ENCODE measurements at places on chromosomes 6 and 20.

DNA sequence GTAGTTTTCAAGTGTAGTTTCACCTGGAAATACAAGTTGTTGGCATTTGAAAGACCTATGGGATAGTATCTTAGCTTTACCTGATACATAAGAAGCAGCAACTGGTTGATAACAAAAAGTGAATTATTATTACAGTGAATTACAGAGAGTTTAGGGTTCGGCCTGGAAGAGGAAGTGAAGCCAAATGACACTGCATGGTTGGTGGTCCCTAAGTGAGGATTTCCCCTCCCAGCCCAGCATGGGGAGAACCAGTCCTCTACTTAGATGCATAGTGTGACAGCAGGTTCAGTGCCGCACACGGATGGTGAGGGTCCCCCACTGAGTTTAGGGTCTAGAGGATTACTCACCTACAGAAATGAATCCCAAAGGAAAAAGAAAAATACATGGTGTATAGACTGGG, 18.1 kb downstream of the HLA-DPB1 start:
- DNase-seq, result no peak

- no peak for DNase-seq
Measured at GRCh38 chr6:127963495-127963894, 62.6 kb upstream of the THEMIS start.

DNA sequence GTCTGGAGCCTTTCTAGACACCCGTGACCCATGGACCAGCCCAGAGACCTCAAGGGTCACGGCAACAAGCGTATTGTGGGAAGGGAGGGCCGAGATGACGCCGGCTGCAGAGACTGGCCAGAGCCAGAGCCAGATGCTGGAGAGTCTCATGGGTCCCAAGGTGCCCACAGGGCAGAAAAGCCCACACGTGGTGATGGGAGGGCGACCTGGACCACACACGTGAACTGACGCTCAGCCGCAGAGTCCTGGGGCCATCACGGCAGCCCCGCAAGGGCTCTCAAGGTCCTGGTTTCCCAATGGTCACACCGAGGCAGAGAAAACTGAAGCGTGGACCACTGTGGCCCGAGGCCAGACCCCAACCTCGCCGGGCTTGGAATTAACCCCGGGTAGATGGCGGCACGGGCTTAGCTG, 92.6 kb downstream of the YTHDF1 start:
- no peak for DNase-seq

DNA sequence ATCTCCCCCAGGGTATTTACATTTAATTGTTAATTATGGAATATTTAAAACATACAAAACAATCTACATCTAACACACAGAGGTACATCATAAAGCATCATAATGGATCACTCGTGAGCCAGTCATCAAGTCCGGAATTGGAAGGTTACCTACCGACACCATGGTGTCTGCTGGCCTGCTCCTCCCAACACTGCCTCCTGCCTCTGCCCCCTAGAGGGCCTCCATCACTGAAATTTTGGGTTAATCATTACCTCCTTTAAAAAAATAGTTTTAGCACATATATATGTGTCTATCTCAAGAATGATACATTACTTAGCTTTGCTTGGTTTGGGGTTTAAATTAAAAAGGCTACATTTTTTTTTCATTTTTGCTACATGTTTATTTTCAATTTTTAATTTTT, 114.6 kb upstream of the PDE10A start:
- no peak for DNase-seq

DNA sequence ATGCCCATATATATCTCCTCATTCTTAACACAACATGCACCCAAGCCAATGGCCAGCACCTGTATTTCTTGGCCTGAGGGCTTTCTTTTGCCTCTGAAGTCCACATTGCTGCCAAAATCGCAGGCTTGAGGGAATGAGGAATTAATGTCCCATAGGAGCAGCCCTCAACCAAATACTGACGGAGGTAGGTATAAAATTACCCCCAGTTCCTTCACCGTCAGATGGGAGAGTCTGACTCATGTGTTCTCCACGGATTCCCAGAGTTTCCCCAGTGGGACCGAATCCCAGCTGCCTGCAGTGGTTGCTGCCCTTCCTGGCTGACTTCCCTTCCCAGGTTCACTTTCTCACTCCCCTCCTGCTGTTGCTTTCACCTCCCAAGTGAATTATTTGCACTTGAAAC, 602.2 kb upstream of the NOX3 start:
- DNase-seq, result no peak

- DNase-seq, result no peak
Measured at GRCh38 chr20:35917077-35917476, 37.2 kb downstream of the SCAND1 start.

DNA sequence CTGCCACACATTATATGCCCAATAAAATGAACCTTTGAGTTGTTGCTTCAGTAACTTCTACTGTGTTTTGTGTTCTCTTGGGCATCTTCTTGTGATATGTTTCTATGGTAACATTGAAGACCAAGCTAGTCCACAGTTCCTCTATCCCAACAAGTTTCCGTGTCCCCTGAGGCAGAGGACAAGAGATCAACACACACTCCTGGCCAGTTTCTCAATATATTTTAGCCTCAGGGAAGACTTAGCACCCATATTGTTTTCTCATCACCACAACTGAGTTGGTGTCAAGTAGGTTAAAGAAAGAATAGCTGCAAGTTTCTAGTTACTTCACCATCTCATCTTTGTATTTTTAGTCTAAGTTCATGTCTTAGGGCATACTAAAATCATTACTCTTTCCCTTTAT, 277.5 kb downstream of the UST start:
- no peak for DNase-seq

GRCh38 chr6:143727035-143727434, 49.3 kb downstream of the PHACTR2 start:
- no peak for DNase-seq

GRCh38 chr6:66926060-66926459, 1219.0 kb upstream of the EYS start:
- DNase-seq, result no peak

GRCh38 chr20:47306095-47306494, 50.4 kb downstream of the ZMYND8 start:
- no peak for DNase-seq

DNA sequence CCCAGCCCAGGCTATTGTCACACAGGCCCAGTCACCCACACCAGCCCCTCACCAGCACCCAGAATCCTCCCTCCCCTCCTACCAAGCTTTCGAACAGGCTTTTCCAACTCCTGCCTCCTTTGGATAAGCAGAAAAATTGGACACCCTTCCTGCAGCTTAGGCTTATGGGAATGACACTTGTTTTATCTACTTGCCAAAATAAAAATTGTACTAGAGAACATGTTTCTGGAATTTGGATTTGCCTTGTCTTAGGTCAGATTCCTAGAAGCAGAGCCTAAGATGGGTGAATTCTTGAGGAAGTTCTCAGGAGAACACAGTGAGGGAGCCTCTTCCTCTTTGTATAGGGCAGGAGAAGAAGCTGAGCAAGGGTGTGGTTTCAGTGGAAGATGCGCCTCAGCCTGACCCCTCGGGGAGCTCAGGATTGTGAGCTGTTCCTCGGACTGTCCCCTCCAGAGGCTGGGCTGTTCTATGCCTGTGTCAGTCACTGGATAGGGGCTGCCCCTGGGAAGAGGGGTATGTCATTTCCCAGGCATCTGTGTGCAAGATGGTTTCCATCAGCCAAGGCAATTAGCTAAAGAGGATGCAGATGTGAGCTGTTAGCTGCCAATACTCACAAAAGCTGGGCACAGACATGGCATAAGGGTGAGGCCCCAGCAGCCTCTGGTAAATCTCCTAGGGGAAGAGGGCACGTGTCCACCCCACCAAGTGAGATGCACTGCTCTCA, 33.9 kb downstream of the ITPR3 start:
- peak; percentile 29 for DNase-seq

DNA sequence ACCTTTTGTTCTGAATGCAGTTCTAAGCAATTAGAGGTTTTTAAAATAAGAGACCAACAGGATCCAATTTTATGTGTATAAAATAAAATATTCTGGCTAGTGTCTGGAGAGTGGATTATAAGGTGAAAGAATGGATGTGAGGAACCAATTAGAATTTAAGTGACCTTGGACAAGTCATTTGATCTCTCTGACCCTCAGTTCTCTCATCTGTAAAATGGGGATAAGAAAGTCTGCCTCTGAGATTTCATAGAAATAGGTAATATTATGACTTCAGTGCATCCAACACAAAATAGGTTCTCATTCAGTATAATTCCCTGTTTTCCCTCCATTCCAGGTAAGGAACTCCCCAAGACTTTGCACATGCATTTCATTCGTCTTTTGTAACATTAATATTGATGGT, 18.9 kb downstream of the CASS4 start:
- DNase-seq, result no peak

GRCh38 chr6:166743406-166744222, 116.6 kb upstream of the RPS6KA2 start:
- no peak for DNase-seq

DNA sequence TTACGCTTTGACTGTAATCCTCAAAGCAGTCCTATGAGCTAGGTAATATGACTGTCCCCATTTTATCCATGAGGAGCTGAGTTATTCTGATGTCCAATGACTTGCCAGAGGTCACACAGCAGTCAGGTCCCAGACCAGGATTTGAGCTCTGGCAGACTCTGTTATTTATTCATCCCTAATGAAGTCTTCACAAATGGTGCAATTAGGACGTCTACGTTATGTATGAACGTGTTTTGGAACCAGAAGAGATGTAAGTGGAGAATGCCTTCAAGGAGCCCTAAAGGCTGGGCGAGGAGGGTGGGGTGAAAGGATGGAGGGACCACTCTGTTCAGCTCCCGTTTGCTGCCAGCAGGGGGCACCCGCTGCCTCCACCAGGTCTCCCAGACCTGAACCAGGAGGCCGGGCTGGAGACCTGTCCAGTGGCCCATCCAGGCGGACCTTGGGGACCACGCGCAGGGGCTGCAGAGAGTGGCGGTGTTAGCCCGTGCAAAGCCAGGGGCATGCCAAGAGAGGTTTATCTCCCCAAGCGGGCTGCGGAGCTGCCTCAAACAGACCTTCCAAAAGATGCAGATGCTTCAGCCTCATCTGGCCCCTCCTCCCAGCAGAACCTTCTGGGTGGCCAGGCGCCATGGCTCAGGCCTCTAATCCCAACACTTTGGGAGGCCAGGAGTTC, 15.2 kb upstream of the ZNF335 start:
- peak; percentile 33 for DNase-seq

- DNase-seq, result no peak
Measured at GRCh38 chr6:79872303-79872702, 75.0 kb downstream of the ELOVL4 start.

DNA sequence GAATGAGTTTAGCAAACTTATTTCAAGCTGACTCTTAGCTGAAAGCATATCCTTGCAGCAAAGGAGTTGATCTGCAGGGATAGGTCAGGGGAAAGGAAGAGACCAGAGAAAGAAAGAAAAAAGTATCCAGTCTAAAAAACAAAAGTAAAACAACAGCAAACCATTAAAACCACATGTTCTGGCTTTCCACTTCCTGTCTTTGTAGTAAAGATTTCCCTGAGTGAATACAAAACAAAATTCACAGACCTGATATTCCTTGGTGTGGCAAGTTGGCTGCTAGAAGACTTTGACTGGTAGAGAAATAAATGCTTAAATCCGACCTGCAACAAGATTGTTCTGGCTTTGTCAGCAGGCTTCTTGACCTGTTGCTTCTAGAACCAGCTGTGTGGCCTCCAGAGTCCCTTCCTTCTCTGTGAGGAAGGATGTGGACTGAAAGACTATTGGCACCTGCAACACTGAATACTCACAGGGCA, 23.4 kb upstream of the MCM3 start:
- DNase-seq, result no peak

DNA sequence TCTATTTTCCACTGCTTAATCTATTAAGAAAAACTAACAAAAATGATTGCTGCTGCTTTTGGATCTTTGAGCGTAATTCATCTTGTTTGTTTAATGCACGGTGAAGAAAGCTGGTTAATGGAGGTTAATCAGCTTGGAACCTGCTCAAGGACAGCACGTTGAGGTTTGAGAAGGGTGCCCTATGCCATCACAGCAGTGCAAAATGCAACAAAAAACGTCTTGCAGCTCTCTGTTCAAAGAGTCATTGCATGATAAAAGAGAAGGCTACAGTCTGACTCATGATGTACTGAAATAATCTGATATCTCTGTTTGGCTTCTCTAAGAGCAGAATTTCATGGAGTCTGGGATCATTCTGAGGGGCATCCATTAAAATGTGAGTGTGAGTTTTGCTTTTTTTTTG, 80.6 kb upstream of the PREP start:
- DNase-seq, result peak; percentile 56

GRCh38 chr6:781350-781961, 88.5 kb upstream of the EXOC2 start:
- DNase-seq, result no peak

GRCh38 chr6:89311853-89312531, 3.1 kb downstream of the GABRR2 start:
- peak; percentile 47 for DNase-seq

- DNase-seq, result peak; percentile 81
Measured at GRCh38 chr6:25192590-25193459, 86.3 kb upstream of the CARMIL1 start.

DNA sequence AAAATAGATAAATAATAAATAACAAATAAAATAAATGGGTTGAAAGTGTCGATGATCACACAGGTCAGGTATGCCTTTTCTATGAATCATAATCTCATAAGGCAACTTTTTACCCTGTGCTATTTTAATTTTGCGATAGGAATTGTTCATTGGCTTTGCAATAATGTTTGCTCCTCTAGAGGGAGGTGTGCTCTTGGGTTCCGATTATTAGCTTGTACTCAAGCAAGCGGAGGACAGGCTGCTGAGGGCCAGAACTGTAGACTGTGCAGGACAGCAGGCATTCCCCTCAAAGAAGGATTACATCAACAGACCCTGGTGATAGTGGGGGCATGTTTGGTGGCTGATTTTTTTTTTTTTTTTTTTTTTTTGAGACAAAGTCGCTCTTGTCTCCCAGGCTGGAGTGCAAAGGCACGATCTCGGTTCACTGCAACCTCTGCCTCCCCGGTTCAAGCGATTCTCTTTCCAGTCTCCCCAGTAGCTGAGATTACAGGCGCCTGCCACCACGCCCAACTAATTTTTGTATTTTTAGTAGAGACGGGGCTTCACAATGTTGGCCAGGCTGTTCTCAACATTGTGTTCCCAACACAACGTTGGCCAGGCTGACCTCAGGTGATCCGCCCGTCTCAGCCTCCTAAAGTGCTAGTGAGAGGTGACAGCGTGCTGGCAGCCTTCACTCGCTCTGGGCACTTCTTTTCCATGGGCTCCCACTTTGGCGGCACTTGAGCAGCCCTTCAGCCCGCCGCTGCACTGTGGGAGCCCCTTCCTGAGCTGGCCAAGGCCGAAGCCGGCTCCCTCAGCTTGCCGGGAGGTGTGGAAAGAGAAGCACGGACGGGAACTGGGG, 35.6 kb downstream of the RIOK1 start:
- peak; percentile 50 for DNase-seq

DNA sequence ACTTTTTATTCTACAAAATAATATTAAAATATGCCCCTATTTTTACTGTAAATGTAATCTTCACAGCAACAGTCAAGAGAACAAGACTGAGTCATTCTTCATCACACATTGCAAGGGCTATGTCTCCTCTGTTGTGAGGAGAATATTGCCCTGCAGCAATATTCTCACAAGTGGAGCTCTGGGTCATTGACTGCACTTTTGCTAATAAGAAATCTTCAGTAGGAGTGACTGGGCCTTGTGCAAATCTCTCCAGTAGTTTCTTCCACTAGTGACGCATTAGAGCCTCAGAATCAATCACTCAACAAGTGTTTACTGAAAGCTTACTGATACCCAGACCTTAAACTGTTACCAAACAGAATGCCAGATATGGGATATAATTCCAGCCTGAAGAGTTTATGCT, 49.1 kb downstream of the LAMA2 start:
- DNase-seq, result no peak

GRCh38 chr6:144156338-144156737, 6.0 kb downstream of the STX11 start:
- DNase-seq, result no peak

- no peak for DNase-seq
Measured at GRCh38 chr20:24918579-24919566, 30.2 kb upstream of the CST7 start.

- peak; percentile 4 for DNase-seq
Measured at GRCh38 chr6:121765060-121765459, 329.6 kb downstream of the GJA1 start.
